NAMALWA (cell line): ENCODE measurements at places on chromosomes 2 and 18.

- DNase-seq = no peak
These were observed 21.0 kb downstream of the PNPT1 start for GRCh38 chr2:55672630-55673029.

- DNase-seq = no peak
These were observed 75.5 kb upstream of the STON1 start for GRCh38 chr2:48454504-48454903.

DNA sequence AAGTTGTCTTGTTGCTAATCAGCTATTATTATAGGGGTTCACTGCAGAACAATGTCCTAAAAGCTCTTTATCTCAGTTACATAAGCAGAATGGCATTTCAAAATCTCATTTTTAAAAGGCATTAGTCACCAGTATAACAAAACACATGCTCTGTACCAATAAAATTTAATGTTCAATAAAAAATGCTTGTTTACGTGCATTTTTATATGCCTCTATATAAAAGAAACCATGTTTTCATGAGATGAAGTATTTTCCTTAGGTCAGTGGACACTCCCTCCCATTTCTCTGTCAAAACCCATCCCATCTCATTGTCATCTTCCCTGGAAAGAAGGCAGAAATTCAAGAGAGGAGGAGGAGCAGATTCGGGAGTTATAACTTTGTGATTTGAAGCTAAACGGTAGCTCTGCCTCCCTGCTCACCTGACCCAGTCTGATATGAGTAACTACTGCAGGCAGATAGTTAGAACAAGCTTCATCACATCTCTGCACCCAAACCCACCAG lies 231.9 kb upstream of the SIX2 start:
- DNase-seq = no peak

DNA sequence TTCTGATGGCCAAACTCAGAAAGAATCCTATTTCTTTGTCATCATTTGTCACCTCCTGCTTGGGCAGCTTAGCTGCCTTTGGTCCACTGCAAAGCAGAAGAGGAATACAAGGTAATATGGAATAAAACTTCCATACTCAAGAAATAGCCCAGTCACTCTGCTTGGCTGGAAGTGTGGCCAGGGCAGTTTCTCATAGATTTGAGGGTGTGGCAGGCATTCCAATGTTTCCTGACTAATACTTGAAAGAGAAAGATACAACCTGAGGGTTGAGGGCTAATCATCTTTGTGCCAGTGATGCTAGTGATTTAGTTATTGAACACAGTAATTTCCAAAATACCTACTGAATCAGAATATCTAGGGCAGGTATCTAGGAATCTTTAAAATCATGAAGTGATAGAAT lies 83.1 kb downstream of the FAM161A start:
- no peak for DNase-seq

- DNase-seq = no peak
These were observed 18.0 kb upstream of the YWHAQ start for GRCh38 chr2:9648821-9649220.
